ENCODE measurements at places on chromosomes 6 and 20.

GRCh38 chr20:10537850-10538480, 102.9 kb downstream of the SLX4IP start:
- no peak for DNase-seq

- DNase-seq = no peak
Measured at GRCh38 chr20:7505152-7505834, 435.0 kb downstream of the HAO1 start.

GRCh38 chr20:16459019-16459700, 114.1 kb downstream of the KIF16B start:
- peak; percentile 28 for DNase-seq

GRCh38 chr6:143125455-143125854, 64.8 kb downstream of the AIG1 start:
- no peak for DNase-seq

- no peak for DNase-seq
Measured at GRCh38 chr20:31770243-31770642, 31.2 kb downstream of the TPX2 start.

DNA sequence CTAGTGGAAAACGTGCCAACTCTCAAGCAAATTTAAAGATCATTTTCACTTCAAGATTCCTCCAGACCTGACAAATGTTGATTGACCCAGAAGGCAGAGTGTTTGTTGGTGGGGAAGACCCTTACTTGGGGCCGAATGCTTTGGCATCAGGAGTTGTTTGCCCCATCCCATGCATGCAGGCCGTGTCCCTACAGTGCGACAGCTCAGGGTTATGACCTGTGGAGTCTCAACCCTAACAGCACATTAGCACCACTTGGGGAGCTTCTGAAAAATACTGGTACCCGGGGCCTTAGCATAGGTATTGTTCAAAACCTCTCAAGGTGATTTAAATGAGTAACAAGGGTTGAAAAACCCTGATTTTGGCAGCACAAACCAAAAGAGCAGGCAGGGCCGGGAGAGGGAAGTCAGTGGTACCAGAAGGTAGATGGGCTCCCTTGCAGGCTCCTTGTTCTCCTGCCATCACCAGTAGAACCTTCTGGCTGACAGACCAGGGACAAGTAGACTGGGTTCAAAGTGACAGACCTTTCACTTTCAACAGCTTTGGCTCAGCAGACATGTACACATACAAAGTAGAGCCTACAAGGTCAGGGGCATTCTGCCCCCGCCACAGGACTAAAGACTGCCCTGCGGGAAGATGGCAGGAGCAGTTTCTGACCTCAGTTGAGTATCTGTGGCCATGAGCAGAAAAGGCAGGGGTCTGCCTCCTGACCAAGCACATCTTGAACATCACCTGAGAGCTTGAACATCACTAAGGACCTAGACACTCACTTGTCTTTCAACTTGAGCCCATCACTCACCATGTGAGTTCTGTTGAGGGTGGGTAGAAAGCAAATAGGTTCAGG, 39.6 kb downstream of the PLCG1 start:
- no peak for DNase-seq

DNA sequence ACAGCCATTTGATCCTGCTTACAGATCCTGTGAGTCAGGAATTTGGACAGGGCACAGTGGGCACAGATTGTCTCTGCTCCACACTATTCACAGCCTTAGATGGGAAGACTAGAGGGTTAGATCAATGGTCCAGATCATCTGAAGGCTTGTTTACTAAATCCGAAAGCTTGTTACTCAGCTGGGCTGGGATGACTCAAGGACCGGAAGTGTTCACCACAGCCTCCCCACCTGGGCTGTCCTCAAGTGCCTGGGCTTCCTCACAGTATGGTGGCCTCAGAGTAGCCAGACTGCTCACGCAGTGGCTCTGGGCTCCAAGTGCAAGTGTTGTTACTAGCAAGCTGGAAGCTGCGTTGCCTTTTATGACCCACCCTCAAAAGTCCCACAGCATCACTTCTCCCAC, 75.4 kb upstream of the INSM1 start:
- DNase-seq = peak; percentile 2

DNA sequence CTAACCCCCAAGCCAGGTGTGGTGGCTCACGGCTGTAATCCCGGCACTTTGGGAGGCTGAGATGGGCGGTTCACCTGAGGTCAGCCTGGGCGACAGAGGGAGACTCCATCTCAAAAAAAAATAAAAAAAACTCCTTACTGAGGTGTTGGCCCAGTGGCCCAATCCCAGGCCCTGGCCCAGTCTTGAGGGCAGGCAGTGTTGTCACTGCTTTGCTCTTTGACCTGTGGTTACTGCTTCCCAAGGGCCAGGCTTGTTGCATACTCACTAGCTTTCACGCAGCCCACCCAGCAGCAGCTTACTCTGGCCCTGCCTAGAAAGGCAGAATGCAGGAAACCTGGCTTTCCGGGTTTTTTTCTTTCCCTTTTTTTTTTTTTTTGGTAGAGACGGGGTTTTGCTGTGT, 13.2 kb downstream of the CNPY3 start:
- no peak for DNase-seq

GRCh38 chr6:125987026-125987617, 782 bp downstream of the TRMT11 start:
- peak; percentile 80 for DNase-seq

- no peak for DNase-seq
Measured at GRCh38 chr20:62604796-62605195, 37.5 kb upstream of the SLCO4A1 start.

DNA sequence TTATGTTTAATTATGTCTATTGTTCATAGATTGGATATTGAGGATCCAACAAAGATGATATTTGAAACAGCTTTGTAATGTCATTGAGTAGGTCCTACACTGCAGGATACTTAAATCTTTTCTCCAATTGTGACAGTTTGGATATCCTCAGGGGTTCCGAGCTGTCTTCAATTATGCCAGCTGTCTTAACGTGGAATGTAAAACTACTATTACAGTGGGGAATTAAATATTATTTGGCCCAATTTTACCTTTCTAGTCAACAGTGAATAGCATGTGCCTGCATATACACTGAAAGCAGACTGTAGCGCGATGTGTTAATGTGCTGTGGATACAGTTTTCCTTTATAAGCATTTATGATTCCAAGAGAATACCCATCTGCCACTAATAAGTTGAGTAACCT, 156.9 kb downstream of the GRIK2 start:
- DNase-seq = no peak

- DNase-seq = no peak
Measured at GRCh38 chr20:33828326-33828844, 17.2 kb downstream of the CHMP4B start.

DNA sequence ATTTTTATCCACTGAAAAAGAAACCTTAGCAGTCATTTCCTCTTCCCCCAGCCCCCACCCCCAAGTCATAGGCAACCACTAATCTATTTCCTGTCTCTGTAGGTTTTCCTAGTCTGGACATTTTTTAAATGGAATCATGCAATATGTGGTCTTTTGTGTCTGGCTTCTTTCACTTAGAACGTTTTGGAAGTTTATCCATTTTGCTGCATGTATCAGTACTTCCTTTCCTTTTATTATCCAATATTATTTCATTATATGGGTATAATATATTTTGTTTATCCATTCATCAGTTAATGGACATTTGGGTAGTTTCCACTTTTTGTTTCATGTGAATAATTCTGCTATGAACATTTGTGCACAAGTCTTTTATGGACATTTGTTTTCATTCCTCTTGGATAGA, 99.3 kb upstream of the BMP5 start:
- DNase-seq = no peak

- DNase-seq = no peak
Measured at GRCh38 chr6:11358904-11359830, 126.7 kb upstream of the NEDD9 start.

- no peak for DNase-seq
Measured at GRCh38 chr20:54078296-54078984, 8.0 kb upstream of the BCAS1 start.

GRCh38 chr20:23917024-23917725, 37.6 kb upstream of the CST5 start:
- no peak for DNase-seq

- DNase-seq = no peak
Measured at GRCh38 chr6:161869491-161869890, 595.6 kb upstream of the AGPAT4 start.

- peak; percentile 38 for DNase-seq
Measured at GRCh38 chr6:119259027-119259426, 90.5 kb downstream of the MAN1A1 start.

- DNase-seq = no peak
Measured at GRCh38 chr6:116884530-116884929, 7.5 kb downstream of the RFX6 start.

- peak; percentile 84 for DNase-seq
Measured at GRCh38 chr6:37170273-37171200, 585 bp downstream of the PIM1 start.

GRCh38 chr6:7239590-7239948, 73.4 kb downstream of the SSR1 start:
- no peak for DNase-seq

DNA sequence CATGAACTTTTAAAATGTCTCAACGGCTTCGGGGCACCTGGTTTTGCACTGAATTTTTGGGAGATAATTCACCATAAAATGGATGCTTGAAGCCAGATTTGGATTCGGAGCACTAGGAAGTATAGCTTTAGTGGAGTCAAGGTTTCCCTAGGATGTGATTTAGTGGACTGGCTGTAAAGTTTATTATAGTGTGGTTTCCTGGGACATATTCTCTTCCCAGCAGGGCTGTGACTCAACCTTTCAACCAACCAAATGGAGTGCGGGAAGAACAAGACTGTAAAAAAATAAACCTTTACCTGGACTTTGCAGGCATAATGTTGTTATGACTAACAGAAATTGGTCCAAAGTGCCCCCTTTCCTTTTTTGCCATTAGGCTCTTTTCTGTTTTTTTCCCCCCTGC, 327.4 kb upstream of the MAN1A1 start:
- DNase-seq = no peak

DNA sequence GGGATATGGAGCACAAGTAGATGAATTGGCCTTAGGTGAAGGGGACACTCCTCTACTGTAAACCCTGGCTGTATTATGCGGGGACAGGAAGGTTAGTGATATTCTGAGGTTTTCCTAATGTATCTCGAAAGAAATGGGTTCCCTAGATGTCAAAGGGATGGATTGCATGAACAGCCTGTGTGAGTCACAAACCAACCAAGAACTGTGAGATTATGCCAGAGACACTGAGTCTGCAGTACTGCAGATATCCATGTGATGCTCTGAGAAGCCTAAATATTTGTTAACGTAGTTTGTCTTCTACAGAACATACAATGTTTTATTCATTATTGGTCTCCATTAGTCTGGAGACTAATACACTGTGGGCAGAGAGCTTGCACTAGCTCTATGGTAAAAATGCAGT, 182.2 kb downstream of the AKAP7 start:
- DNase-seq = no peak

GRCh38 chr6:25173951-25174474, 105.2 kb upstream of the CARMIL1 start:
- peak; percentile 74 for DNase-seq

DNA sequence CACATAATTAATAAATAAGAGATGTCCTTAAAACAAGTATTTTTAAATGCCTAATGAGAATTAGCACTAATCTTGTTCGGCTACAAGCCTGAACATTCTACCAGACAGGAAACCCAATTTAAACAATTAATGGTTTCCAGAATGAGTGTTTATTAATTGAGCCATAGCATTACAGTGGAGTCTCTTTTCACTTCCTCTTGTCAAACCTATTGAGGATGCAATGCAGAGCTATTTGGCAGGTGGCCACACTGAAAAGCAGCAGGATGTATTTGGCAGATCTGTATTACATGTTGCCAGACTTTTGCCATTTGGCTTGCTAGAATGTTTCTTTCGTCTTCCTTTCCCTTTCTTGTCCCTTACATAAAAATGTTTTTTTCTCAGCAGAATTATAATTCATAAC, 475.2 kb upstream of the MARCKS start:
- DNase-seq = peak; percentile 34

DNA sequence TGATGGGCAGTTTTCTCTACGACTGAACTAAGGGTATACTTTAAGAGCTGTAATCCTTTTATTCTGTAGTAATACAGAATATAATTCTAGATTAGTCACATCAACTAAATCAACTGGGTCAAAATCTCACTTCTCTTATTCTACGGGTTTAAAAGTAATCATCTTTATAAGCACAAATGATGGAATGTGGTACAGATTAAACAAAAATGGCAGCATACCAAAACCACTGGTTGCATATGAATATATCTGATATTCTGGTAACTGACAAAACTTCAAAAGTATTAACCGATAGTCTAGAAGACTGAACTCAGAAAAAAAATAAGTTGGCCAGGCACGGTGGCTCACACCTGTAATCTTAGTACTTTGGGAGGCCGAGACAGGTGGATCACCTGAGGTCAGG, 7.0 kb downstream of the SOD2 start:
- DNase-seq = no peak

DNA sequence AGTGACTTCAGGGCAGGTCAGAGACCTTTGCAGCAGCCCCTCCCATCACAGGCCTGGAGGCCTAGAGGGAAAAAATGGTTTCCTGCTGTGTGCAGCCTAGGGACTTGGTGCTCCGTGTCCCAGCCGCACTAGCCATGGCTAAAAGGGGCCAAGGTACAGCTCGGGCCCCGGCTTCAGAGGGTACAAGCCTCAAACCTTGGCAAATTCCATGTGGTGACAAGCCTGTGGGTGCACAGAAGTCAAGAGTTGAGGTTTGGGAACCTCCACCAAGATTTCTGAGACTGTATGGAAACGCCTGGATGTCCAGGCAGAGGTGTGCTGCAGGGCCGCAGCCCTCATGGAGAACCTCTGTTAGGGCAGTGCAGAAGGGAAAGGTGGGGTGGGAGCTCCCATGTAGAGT, 34.0 kb downstream of the UBE3D start:
- DNase-seq = no peak

GRCh38 chr6:114471450-114471849, 128.6 kb upstream of the HS3ST5 start:
- no peak for DNase-seq

DNA sequence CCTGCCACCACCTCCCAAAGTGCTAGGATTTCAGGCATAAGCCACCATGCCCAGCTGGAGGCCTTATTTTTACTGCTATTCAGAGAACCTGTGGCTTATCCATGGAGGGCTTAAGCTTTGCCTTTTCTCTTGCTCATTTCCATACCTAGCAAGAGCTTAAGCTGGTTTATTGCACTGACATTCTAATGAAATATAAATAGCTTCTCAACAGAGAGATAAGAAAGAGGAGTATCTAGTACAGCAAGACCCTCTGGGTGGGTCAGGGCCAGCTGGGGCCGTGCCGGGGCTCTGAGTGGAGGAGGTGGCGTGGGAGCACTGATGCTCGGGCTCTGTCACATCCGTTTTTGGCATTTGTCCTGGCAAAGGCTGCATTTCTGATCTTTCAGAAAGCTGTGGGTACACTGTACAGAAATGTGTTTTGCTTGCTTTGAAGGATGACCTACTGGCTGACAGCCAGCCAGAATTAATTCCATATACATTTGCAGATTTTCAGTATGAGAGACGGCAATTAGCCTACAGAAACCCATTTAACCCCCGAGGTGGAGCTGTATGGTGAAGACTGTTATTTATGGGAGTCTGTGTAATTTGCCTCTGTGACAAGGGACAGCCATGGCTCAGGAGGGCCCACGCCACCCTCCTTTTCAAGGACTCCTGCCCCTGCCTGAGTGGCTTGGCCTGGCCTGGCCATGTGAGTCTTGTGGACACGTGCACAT, 181.6 kb upstream of the AKAP12 start:
- no peak for DNase-seq

All from OCI-M1 (cell line).